Omental fat pad (tissue), 4 donors: ENCODE measurements at places on chromosomes 16 and 17. TPM values are rescaled to one million over a fixed set of nuclear protein-coding genes. Genes with fewer than 3 reads are reported as not detected.

GRCh38 chr17:29155966-29156338, 24.2 kb downstream of the MYO18A start:
- DNase-seq = no peak

GRCh38 chr16:17260276-17260849, 210.4 kb downstream of the XYLT1 start:
- no peak for DNase-seq

SHISA6 gene
- 0.36 TPM for total RNA-seq

CD300C gene
- 2.5 TPM for total RNA-seq

DNA sequence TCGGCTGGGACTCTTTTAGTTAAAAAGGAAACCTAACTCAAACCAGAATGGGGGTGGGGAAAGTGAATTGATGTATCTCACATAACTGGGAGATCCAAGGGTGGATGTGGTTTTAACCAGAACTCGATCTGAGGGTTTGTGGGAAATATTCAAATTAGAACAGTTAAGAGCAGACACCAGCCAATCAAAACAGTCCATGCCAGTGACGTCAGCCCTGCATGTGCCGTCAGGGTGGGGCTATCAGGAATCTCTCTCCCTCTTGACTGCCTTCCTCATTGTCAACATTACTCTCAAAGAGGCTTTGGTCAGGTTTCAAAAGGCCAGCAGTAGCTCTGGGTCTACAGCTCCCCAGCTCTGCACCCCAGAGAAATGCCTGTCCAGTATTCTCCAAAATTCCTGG, 94.2 kb upstream of the HSBP1 start:
- no peak for DNase-seq

- no peak for DNase-seq
These were observed 10.2 kb downstream of the TBKBP1 start for GRCh38 chr17:47704116-47704515.

KCNJ18 gene
- total RNA-seq = not detected

- no peak for DNase-seq
These were observed 29.8 kb downstream of the ZC3H18 start for GRCh38 chr16:88599825-88600538.

DNA sequence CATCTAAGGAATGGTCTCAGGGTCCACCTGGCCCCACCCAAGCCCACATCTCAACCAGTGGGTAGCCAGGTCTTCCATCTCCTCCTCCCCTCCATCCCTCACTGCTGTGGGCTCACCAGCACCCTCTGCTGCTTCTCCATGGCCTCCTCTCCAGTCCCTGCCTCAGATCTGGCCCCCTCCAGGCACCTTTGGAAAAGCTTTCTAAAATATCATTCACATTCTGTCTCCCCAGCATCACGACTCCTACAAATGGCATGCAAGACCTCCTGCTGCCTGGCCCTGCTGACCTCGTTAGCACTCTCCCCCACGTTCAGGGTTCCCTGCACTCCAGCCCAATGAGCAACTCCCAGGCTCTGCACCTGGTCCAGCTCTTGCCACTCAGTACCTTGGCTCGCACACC, 13.7 kb downstream of the GLP2R start:
- DNase-seq = no peak

GPR142 gene
- total RNA-seq = not detected

- DNase-seq = no peak
These were observed 22.1 kb upstream of the FASN start for GRCh38 chr17:82120148-82120547.

PRR35 gene
- not detected for total RNA-seq

GRCh38 chr17:72705905-72706395, 386.5 kb downstream of the SLC39A11 start:
- DNase-seq = no peak

- DNase-seq = no peak
These were observed 392.9 kb upstream of the EEF2KMT start for GRCh38 chr16:5490499-5490898.

ETV4 gene
- total RNA-seq = 1.3 TPM

DNA sequence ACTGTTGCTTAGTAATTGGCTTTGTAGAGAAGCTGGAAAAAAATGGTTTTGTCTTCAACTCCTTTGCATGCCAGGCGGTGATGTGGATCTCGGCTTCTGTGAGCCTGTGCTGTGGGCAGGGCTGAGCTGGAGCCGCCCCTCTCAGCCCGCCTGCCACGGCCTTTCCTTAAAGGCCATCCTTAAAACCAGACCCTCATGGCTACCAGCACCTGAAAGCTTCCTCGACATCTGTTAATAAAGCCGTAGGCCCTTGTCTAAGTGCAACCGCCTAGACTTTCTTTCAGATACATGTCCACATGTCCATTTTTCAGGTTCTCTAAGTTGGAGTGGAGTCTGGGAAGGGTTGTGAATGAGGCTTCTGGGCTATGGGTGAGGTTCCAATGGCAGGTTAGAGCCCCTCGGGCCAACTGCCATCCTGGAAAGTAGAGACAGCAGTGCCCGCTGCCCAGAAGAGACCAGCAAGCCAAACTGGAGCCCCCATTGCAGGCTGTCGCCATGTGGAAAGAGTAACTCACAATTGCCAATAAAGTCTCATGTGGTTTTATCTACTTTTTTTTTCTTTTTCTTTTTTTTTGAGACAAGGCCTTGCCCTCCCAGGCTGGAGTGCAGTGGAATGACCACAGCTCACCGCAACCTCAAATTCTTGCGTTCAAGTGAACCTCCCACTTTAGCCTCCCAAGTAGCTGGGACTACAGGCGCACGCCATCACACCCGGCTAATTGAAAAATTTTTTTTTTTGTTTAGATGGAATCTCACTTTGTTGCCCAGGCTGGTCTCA, 6.2 kb upstream of the TMEM235 start:
- DNase-seq = no peak

- DNase-seq = no peak
These were observed 28.7 kb downstream of the MMP15 start for GRCh38 chr16:58054289-58054688.

DNA sequence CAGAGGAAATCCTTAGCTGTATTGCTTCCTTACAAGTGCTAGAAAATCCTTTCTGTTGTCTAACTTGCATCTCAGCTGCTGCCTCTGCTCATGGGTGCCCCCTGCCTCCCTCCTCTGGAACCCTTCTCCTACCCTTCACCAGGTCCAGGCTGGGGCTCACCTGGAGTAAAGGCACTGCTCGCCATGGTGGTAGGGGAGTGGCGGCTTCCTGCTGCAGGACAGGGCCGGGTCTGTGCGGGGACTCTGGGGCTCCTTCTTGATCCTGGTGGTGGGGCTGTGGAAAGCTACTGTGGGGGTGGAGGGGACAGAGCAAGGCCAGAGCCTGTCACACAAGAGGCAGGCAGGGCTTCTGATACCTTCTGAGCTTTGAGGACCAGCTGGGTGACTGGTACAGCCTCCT, 12.4 kb downstream of the ETV4 start:
- DNase-seq = no peak

DNA sequence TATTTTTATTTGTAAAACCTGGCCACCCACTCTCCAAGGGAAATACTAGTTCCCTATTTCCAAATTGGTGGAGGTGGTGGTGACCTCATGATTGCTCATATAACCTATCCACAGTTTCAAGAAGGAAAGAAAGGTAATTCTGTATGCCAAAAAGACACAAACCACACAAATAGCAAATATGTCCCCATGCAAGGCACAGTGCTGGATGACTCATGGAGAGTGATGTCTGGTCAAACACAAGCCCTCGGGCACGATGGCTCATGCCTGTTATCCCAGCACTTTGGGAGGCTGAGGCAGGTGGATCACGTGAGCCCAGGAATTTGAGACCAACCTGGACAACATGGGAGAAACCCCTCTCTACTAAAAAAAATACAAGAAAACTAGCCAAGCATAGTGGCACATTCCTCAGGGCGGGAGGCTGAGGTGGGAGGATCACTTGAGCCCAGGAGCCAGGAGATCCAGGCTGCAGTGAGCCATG, 64.2 kb downstream of the GNA13 start:
- DNase-seq = no peak

DNA sequence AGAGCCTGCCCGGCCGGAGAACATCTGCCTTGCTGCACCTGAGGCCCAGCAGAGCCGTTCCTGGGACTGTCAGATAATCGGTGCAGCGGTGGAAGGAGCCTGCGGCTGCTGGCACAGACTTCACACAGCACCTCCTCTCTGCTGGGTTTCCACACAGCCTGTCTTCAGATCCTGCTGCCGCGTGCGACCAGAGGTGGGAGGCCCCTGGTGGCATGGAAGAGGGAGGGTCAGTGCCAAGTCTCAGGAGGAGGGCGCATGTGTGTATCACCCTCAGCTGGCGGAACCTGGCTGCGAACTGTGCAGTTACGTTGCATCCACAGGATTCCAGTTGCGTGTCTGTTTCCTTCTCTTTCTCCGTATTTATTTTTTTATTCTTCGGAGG, 3.3 kb downstream of the CDK5R1 start:
- no peak for DNase-seq

GRCh38 chr16:87119168-87119567, 198.0 kb downstream of the C16orf95 start:
- no peak for DNase-seq

TERB1 gene
- not detected for total RNA-seq

- DNase-seq = no peak
These were observed 2.9 kb downstream of the SMPD3 start for GRCh38 chr16:68445458-68445857.

GRCh38 chr16:76278980-76279379, 1.8 kb downstream of the CNTNAP4 start:
- no peak for DNase-seq

DNA sequence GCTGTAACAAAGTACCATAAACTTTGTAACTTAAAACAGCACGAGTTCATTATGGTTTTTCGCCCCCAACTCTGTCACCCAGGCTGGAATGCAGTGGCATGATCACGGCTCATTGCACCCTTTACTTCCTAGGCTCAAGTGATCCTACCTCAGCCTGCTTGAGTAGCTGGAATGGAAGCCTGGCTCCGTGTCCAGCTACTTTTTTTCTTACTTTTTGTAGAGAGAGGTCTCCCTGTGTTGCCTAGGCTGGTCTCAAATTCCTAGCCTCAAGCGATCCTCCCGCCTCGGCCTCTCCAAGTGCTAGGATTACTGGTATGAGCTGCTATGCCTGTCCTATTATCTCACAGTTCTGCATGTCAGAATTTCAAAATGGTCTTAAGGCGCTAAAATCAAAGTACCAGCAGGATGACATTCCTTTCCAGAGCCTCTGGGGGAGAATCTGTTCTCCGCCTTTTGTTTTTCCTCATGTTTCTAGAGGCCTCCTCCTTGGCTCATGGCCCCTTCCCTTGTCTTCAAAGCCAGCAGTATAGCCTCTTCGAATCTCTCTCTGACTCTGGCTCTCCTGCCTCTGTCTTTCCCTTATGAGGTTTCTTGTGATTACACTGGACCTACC, 10.1 kb upstream of the PRM1 start:
- DNase-seq = no peak

DNA sequence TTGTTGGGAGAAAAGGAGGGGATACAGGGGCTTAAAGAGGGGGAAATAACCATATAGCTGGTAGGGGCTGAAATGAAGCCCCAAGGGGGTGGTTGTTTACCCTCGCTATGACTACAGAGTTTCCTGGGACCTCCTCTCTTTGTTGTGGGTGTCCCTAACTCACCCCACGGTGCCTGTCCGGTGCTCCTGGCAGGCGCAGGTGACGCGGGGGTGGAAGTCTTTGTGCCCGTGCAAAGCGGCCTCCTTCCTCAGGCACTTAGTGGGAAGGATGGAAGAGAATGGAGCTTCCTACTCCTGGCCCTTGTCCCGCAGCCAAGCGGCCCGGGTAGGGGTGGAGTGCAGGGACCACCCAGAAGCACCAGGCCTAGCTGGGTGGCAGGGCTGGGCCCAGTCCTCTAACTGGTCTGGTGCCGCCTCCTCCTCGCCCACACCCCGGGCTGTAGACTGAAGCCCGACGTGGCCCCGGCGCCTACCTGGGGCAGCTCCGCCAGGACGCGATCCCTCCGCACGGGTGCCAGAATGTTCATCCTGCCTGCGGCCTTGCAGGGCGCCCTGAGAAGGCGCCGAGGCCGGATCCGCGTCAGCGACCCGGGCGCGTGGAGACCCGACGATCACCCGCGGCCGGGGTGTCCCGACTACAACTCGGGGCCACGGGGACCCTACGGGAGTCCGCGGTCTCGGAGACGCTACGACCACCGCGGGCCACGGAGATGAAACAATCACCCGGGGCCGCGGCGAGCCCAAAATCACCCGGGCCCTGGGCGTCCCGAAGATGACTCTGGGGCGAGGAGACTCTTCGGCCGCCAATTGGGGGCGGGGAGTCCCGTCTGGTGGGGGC, 709 bp downstream of the RAB34 start:
- no peak for DNase-seq

GPR139 gene
- not detected for total RNA-seq

TEX19 gene
- total RNA-seq = not detected

DNA sequence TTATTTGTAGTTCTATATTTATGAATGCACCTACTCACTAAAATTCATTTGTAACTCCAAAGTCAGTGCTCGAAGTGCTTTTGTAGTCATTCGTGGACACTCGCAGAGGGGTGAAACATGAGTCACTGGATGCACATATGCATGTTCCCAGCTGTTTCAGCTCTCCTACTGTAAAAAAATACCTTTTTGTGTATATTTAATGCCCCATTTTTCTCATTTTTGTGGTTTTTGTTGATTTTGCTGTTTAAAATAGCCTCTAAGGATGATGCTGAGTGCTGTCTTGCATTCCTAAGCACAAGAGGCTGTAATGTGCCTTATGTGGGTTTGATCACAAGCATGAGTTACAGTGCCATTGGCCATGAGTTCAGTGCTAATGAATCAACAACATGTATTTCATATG, 30.6 kb downstream of the CENPV start:
- DNase-seq = no peak

GNG13 gene
- not detected for total RNA-seq

GRCh38 chr17:76553178-76553908, 13.5 kb downstream of the PRCD start:
- DNase-seq = no peak

ADAD2 gene
- total RNA-seq = 1.6 TPM

KIF19 gene
- total RNA-seq = 0.72 TPM

KRTAP9-2 gene
- not detected for total RNA-seq

KRTAP2-3 gene
- total RNA-seq = not detected

RARA gene
- 26.7 TPM for total RNA-seq

DNA sequence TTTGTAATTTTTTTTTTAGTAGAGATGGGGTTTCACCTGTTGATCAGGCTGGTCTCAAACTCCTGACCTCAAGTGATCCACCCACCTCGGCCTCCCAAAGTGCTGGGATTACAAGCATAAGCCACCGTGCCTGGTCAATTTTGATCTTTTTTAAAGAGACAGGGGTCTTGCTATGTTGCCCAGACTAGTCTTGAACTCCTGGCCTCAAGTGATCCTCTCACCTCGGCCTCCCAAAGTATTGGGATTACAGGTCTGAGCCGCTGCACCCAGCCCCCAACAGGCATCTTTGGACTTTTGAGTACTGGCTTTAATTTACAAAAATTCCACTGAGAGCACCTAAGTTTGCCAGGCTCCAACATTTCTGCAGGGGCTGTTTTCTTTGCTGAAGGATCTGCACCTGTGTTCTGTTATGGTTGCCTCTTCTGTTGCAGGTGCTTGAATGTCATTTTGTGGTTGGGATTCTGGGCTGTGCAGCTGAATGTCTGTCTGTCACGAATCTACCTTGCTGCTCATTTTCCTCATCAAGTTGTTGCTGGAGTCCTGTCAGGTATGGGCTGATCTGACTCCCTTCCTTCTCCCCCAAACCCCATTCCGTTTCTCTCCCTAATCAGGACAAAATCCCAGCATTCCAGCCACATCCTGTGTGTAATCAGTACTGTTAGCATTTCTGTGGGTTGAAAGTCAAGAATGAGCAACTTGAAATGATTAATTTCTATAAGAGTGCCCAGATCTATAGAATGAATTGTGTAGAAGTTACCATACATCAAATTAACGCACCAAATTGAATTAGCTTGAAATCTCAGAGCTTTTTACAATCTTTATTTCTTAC, 8.5 kb downstream of the G6PC1 start:
- no peak for DNase-seq

GRCh38 chr16:22624800-22625533, 114.3 kb downstream of the NPIPB5 start:
- DNase-seq = no peak

CIBAR2 gene
- not detected for total RNA-seq

CA4 gene
- 168 TPM for total RNA-seq
